ENCODE measurements at places on chromosomes 3 and 15. TPM values are rescaled to one million over a fixed set of nuclear protein-coding genes. Genes with fewer than 3 reads are reported as not detected.

The OCA2 gene
- total RNA-seq, result not detected

The ZNF860 gene
- 0.19 TPM for total RNA-seq

The SPATA12 gene
- total RNA-seq, result not detected

The GABRA5 gene
- total RNA-seq, result not detected

DNA sequence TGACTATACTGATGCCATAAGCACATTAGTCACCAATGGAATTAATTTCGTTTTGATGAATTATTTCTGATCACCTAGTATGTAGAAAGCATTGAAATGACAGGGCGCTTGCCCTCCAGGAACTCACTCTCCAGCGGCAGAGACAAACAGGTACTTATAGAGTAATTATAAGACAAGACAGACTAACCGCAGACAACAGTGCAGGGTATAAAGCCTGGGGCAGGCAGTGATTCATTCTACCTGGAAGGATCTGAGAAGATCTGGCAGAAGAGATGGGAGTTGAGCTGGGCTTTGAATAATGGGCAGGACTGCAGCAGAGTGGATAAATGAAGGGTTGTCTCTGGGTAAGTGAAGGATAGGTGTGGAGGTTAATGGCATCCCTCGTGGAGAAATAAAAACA is 331.8 kb downstream of the FGF12 start:
- H3K27me3 ChIP-seq, result no peaks in the 10 kb centered on the region
- H3K4me1 ChIP-seq, result no peaks in the 10 kb centered on the region
- DNase-seq, result no peak
- no peak overlapping the region for H3K27ac ChIP-seq
- no peaks in the 10 kb centered on the region for H3K36me3 ChIP-seq

DNA sequence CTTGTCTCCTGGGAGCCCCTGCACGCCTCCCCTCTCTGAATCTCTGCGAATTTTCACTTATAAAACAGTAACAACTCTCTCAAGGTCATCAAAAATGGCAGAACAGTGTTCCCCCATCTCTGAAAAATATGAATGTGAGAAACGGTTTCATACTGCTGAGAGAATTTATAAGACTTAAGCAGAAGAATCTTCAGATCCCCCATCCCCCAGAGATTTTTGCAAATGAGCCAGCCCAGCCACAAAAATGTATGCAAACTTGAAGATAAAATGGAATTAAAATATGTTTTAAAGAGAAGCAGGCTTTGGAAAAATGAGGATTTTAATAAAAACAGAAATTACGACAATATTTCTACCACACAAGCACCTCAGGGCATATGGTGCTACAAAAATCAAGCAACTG is 173.0 kb downstream of the STT3B start:
- no peak overlapping the region for H3K27ac ChIP-seq
- H3K4me1 ChIP-seq, result peaks cover 6% of the 10 kb centered on the region
- no peak overlapping the region for H3K4me3 ChIP-seq
- H3K36me3 ChIP-seq, result no peaks in the 10 kb centered on the region
- peaks cover 14% of the 10 kb centered on the region for H3K27me3 ChIP-seq

Measured in activated CD4-positive, alpha-beta memory T cell treated with anti-CD3 and anti-CD28 coated beads for 36 hours (primary cell).